ENCODE measurements at places on chromosomes 7 and 10.

GRCh38 chr7:19011212-19011611 lies 106.2 kb downstream of the TWIST1 start:
- DNase-seq: no peak

DNA sequence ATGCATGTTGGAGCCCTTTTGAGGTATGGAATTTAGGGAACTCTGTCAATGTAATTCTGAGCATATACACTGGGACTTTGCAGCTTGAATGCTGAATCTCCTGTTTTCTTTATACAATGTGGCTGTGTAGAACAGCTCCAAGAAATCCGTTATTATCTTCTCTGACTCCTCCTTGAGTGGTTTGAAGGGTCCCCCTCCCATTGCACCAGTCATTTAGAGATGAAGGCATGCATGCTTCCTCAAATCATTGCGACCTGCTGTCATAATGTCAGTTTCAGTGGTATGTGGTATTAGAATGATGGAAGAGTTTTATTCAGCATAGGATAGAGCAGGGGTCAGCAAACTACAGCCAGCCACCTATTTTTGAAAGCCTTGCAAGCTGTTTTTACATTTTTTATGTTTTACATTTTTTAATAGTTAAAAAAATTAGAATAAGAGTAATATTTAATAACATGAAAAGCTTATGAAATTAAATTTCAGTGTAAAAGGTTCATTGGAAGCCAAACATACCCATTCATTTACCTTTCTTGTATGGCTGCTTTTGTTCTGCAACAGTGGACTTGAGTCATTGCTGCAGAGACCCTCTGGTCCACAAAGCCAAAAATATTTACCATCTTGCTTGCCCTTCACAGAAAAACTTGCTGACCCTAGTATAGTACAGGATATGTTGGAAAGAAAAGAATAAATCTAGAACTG lies 8.1 kb downstream of the STK17A start:
- no peak for DNase-seq

GRCh38 chr7:139771001-139771956 lies 6.5 kb downstream of the HIPK2 start:
- DNase-seq: no peak

- no peak for DNase-seq
Observed at GRCh38 chr7:158251061-158251965, 336.3 kb downstream of the PTPRN2 start.

DNA sequence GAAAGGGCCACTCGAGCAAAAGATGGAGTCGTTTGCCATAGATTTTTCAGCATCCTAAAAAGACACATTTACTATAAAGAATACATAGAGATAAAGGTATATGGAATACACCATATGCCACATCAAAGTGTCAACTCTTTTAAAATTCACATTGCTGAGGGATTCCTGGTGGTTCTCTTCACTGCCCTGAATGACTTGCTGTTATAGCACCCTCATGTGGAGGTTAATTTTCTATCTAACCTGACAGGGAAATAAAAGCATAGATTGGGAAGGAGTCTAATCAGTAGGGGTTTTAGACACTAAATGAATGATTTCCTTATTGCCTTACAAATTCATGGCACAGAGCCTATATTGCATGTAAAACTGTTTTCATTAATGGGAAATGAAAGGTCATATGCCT lies 25.9 kb downstream of the DNAH11 start:
- DNase-seq: no peak

- DNase-seq: no peak
Observed at GRCh38 chr10:66925373-66925772, 463 bp upstream of the LRRTM3 start.

GRCh38 chr7:99325001-99325493 lies 651 bp upstream of the ARPC1A start:
- no peak for DNase-seq

- DNase-seq: no peak
Observed at GRCh38 chr7:38681882-38682281, 50.7 kb upstream of the AMPH start.

- DNase-seq: no peak
Observed at GRCh38 chr7:33539198-33539597, 366.1 kb upstream of the BMPER start.

- DNase-seq: no peak
Observed at GRCh38 chr7:120272701-120273475, at the start of gene KCND2. TSS of gene KCND2 (plus strand) at chr7:120273175.

DNA sequence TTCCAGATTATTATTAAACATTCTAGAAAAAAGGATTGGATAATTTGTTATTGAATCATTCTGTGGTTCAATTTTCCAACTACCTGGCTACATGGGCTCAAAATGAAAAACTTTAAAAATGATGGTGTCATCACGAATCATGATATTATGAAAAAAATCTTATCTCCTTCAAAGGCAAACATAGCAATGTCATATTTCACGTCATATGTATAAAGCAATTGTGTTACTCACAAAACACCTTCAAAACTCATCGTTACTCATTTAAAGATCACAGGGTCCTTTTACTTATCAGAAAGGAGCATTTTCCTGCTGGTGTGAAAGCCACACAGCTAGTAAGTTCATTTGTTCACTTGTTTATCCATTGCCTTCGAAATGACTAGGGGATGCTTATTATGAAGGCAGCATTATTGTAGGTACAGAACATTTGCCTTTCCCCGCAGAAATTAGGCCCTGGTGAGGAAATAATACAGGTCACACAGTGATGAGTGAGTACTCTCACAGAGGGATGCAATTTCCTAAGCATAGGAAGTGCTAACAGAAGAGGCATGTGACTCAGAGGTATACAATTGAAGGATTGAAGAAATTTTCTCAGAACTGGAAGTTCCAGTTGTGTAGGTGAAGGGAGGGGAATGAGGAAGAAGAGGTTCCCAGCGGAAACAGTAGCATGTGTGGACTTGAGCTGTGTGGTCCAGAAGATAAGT lies 478.7 kb downstream of the INHBA start:
- no peak for DNase-seq

DNA sequence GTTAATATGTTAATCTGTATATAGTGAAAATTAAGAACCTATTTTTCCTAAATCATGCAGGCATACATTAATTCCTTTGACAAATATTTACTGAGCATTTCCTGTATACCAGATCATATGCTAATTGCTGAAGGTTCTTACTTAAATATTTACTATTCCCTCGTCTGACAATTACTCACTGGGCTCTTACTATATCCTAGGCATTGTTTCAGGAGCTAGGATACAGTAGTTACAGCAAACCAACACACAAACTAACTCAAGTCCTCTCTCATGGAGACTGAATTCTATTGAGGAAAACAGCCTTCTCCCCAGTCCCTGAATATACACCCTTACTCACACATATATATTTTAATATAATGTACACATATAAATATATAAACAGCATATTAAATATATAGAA lies 786.0 kb downstream of the NRG3 start:
- DNase-seq: no peak

DNA sequence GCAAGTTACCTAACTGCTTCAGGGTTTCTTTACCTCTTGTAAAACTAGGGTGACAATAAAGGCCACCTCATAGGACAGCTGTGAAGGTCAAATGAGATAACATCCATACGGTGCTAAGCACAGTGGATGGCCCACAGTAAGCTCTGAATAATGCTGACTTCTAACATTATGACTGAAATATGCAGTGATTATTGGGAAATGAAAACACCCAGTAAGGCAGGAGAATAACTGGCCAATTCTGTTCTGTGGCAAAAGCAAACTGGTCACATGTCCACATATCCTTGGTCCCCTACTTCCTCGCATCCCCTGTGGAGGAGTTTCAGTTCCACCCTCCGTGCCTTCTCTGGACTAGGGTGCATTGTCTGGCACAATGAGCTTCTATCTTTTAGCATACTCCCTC lies 1.4 kb downstream of the CUBN start:
- DNase-seq: no peak
